ENCODE measurements at places on chromosomes 2 and 18.
A peak's percentile ranks its signal among the peaks of the same experiment; 100 is the strongest.

- peak; percentile 3 for DNase-seq
Measured at GRCh38 chr2:51153236-51153635, 121.3 kb upstream of the NRXN1 start.

DNA sequence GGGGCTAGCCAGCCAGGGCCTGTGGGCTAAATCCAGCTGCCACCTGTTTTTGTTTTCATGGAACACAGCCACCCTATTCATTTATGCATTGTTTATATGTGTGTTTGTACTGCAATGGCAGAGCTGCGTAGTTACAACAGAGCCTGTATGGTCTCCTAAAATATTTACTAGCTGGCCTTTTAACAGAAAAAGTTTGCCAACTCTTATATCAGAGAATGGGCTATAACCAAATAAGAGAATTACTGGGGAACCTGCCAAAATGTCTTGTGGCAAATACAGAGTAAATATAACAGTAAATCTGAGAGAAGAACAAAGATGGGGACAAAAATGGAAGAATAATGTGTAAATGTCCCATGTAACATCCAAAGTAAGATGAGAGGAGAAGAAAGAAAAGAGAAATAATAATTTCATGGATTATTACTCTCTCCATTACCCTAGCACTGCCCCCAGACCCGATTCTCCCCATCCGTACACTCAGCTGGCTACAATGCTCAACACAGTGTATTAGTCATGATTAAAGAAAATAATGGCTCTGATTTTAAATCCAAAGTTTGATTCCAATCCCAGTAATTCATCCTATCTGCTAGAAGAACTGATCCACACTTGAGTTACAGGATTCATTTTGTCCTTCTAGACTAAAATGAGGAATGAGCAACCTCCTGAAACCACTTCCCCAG is 249.3 kb downstream of the LRATD1 start:
- no peak for DNase-seq

DNA sequence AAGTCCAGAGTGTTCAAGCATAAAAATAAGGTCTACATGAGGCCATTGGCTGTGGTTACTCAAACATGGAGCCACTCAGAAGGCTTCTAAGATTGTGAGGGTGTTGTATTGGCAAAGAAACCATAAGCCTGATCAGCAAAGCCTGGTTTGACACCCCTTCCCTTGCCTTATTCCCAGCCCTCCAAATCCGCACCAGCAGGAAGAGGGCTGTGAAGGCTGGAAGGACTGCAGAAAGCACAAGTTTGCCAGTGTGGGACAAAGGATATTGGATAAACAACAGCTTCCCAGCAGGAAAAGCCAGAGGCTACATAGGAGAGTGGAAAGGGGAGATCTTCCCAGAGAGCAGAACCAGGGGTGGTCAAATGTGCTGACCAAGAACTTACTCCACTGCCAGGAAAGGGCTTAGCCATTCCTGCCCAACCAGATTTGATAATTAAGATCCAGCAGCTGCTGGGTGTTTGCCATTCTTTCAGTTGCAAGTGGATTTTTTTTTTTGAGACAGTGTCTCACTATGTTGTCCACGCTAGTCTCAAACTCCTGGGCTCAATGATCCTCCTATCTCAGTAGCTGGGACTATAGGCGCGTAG is 1.5 kb upstream of the PRKAG3 start:
- DNase-seq, result no peak

GRCh38 chr2:215772003-215772402 is 241.3 kb downstream of the MREG start:
- DNase-seq, result no peak

DNA sequence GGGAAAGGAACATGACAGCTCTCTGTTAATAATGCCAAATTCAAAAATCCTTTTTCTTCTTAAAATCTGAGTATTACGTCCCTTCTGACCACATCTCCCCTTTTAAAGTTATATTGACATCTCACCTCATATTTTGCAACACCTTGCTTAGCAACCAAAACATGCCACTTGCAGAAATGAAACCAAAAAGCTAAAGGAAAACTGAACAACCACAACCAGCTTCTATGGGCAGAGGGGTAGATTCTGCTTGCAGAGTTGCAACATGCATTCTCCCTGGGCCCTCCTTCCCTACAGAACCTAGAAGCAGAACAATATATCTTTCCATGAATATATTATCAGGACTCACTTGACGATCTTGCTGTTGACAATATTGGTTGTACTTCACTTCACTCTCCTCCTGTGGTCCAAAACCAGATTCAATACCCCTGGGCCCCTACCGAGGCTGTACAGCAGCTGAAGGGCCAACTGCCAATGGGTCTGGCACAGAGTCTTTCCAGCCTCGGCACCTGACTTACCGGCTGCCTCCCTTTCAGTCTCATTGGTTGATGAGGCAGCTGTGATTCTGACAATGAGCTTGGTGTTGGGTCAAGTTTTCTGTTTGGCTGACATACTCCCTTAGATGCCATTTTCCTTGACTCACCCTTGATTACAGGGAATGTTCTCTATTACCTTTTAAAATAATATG is 616.6 kb downstream of the ZEB2 start:
- DNase-seq, result no peak

GRCh38 chr2:68203587-68203986 is 45.9 kb downstream of the PNO1 start:
- no peak for DNase-seq

DNA sequence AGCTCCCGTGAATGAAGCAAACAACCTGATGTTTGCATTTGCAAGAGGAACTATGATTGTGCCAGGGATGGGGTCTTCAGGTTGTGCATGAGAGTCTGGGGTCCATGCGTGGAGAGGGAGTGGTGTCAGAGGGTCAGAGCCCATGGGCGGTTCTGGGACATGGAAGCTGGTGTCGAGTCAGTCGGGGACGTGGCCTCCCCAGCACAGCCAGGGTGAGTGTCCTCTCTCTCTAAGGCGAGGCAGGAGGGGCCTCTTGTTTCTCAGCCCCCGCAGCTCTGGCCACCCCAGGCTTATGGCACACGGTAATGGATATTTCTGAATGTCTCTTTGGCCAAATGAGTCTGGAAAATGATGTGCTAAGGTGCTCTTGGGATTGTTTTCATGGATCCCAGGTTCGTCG is 118.6 kb downstream of the RTP5 start:
- no peak for DNase-seq

DNA sequence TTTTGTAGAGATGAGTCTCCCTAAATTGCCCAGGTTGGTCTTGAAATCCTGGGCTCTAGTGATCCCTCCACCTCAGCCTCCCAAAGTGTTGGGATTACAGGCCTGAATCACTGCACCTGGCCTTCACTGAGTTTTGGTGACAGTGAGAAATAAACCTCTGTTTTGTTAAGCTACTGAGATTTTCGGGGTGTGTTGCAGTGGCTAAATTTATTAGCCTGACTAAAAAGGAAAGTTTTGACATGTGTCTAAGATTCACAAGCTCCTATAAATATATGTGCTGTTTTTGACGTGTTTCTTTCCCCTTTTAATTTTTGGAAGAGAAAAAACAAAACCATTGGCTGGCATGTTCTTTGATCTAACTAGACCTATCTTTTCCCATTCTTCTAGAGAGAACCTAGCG is 190.5 kb upstream of the MC4R start:
- no peak for DNase-seq

- DNase-seq, result peak; percentile 52
Measured at GRCh38 chr18:44742718-44743311, 62.1 kb downstream of the SETBP1 start.

- DNase-seq, result no peak
Measured at GRCh38 chr2:2974982-2975381, 402.6 kb downstream of the EIPR1 start.

GRCh38 chr2:119929537-119929936 is 83.3 kb upstream of the EPB41L5 start:
- no peak for DNase-seq

- no peak for DNase-seq
Measured at GRCh38 chr2:162974771-162975170, 136.2 kb upstream of the KCNH7 start.

GRCh38 chr2:151673016-151673415 is 61.3 kb downstream of the NEB start:
- DNase-seq, result no peak

DNA sequence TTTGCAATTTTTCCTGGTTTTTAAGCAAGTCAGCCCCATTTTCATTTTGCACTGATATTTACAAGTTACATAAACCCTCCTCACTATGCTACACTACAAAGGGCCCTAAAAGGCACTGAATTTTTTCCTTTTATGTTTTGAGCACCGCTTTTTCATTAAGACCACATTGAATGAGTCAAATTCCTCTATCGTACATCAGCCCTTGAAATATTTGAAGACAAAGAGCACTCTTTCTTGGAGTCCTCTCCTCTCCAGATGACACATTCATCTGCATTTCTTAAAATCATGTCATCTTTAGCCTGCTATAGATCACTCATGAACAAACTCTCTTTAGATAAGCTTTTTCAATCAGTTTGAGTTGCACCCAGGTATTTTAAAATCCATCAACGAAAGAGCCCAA is 306.6 kb upstream of the SOX11 start:
- no peak for DNase-seq

DNA sequence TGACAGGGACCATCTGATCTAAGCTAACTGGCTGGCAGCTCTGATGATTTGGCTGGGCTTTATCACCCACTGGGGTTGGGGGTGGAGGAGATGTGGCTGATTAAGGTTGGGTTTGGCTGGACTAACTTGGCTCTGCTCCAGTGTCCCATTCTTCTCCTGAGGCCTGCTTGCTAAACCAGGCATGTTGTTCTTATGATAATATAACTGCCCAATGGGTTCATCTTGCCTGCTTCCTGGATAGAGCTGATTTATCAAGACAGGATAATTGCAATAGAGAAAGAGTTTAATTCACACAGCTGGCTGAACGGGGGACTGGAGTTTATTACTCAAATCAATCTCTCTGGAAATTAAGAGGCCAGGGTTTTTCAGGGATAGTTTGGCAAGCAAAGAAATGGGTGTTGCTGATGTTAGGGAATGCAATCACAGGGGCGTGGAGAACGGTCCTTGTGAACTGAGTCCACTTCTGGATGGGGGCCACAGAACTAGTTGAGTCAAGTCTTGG is 150.4 kb downstream of the PTH2R start:
- no peak for DNase-seq

GRCh38 chr2:207558079-207558491 is 28.3 kb downstream of the CREB1 start:
- DNase-seq, result no peak

DNA sequence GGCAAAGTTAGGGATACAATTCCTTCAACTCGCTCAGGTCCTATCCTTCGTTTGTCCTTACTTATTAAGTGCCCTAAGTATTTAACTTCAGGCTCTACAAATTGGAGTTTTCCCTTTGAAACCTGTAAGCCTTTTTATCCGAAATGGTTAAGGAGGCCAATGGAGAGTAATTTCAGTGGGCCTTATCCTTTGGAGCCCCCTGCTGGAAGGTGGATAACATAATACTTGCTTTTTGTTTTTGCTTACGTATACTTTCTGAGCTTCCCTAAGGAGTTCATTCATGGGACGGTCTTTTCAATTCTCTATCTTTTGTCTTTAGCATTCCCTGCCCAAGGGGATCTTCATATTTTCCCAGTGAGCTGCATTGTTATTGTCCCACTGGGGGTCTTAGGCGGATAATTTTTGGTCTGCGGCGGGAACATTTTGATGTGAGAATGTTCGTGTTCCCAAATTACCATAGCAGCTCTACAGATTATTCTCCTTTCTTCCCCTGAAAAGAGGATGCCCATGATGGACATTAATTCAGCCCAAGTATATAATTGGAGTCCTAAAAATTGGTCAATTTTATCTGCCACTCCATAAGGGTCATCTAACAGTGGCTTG is 34.4 kb upstream of the TRAPPC8 start:
- DNase-seq, result peak; percentile 31

GRCh38 chr2:106770986-106771385 is 115.0 kb downstream of the ST6GAL2 start:
- no peak for DNase-seq

GRCh38 chr2:21890716-21891115 is 766.9 kb downstream of the TDRD15 start:
- DNase-seq, result no peak

DNA sequence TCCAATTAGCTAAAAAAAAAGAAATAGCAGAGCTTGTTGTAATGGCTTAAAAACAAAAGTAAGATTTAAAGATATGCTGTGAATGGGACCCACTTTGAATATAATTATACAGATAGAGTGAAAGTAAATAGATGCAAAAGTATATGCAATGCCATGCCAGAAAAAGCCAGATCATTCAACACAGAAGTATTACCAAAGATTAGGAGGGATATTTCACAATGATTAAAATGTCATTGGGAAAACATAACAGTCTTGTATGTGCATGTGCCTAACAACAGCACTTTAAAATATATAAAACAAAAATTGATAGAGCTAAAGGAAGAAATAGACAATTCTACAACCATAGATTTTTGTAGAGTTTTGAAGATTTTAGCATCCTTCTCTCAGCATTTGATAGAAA is 19.9 kb upstream of the SIGLEC15 start:
- no peak for DNase-seq

DNA sequence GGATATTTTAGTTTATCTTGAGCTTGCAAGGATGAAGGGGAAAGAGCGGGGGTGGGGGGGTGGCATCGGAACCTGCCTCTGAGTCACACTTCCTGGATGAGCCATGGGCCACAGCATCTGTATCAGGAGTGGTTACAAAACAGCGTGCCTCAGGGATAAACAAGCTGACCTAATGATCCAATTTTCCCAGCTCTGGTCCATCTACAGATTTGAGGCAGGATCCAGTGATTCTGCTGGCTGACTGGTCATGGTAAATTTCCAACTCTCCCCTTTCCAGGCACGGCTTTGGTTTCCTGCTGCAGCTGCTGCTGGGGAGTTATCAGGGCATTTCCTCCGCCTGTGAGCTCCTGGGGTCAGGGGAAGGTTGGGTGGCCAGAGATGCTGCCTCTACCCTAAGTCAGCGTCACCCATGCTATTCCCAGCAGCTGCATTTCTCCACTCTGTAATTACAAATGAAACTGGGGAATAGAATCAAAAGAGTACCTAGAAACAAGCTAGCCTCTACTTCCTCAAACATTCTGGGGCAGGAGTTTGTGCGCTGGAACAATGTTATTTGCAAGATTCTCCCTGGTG is 4.7 kb upstream of the HPCAL1 start:
- no peak for DNase-seq

DNA sequence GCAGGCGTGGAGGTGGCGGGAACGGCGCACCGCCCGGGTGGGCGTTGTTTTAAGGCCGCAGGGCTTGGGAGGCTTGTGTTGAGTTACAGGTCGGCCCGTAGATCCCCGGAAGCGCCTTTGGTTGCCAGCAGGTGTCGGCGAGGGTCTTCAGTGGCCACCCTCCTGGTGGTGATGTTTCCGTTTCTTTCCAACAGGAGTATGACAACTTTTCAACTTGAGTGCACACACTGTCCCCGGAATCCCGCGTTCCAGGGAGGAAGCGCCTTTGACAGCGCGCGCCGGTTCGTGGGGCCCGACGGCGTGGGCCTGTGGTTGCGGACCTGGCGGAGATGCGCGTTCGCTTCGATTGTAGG is 1.0 kb upstream of the HDAC4 start:
- no peak for DNase-seq

- no peak for DNase-seq
Measured at GRCh38 chr2:224040753-224041152, 1.7 kb upstream of the SERPINE2 start.

GRCh38 chr2:227783404-227784138 is 30.1 kb upstream of the CCL20 start:
- DNase-seq, result no peak

GRCh38 chr2:105928563-105928962 is 183.9 kb downstream of the NCK2 start:
- DNase-seq, result no peak
